Suppressor macrophage (primary cell): ENCODE measurements at places on chromosomes 12 and 14.

GRCh38 chr12:48995086-48995879, 3.9 kb downstream of the DDN start:
- DNase-seq: peak; percentile 79

DNA sequence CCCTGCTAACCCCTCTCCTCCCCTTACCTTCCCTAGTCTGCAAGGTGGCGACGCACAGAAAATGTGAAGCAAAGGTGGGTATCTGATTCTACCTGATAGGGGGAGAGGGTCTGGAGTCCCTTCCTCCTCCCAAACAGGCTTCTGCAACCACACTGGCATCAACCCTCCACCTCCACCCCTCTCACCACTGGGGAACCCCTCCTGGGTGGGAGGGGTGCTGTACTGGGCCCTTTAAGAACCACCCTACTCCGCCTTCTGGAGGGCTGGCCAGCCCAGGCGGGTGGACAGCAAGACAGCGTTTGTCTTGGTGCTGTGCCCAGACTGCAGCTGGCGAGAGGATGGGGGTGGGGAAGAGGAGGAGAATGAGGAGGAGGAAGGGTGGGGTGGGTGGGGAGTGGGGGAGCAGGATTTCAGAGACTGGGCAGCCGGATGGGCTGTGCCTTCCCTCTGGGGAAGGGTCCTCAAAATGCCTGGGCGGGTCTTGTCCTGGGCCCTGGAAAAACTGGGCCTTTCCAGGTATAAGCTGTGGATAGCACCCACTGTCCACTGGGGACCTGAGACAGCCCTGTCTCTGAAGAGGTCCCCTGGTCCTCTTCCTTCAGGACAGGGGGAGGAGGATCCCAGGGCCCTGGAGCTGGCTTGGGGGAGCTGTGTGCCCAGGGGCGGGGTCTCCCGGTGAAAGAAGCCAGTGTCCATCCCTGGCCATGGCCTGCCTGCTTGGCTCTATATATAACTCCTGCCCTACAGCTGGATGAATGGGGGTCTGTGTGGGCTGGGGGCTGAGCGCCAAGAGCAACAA, 2.8 kb downstream of the TNS2 start:
- no peak for DNase-seq

DNA sequence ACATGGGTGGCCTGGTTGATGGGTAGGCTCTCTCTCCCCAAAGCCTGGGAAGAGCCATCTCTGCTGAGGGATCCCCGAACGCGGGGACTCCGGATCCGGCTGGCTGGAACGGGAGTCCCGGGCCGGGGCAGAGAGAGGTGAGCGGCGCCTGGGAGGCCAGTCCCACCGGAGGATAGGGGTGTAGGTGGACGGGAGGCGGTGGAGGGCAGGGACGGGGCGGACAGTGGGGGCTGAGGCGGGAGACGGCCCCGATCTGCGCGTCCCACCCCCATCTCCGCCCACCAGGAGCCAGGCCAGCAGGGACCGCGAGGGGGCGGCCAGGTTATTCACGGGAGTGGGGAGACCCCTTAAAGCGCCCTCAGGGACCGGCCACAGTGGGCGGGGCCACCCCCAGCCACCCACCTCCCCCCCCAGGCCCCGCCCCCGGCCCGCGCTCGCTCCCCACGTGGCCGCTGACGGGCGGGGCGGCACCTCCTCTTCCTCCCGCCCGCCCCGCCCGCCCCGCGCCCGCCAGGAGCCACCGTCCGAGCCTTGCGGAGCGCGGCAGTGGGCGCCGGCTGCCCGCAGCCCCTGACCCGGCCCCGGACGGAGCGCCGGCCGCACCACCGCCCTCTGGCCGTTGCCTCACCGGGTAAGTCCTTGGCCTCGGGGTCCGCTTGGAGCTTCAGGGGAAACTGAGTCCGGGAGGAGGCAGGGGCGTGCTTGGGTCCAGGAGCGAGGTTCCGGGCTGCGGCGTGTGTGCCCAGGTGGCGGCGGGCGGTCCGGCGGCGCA, at the start of gene INF2:
Gene INF2 (plus strand): TSS at position 510 of the 772 bp plus-strand sequence. CDS start 11,748 bp downstream, outside the sequence.
- peak; percentile 85 for DNase-seq

GRCh38 chr12:110739894-110740293, 2.8 kb downstream of the PPP1CC start:
- DNase-seq: no peak

DNA sequence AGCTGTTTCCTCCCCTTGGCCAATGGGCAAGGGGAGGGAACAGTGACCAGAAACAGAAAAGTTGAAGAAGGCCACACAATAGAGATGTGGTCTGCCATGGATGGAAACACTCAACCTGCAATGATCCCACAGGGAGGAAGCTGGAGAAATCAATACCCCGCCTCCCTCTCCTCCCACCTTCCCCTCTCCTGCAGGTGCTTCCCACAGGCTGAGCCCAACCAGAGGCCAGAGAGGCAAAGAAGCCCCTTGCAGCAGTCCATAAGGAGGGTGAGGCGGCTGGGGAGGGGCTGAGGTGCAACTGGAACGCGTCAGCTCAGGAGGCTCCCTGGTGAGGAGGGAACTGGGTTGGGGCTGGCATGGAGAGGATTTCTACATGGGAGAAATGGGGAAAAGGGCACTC, 84.0 kb downstream of the RNF34 start:
- DNase-seq: no peak

GRCh38 chr12:31600252-31600651, 9.3 kb upstream of the DENND5B start:
- no peak for DNase-seq

- DNase-seq: no peak
Observed at GRCh38 chr12:124240493-124240892, 54.4 kb upstream of the RFLNA start.

GRCh38 chr14:53963320-53964227, 6.9 kb upstream of the BMP4 start:
- DNase-seq: no peak

DNA sequence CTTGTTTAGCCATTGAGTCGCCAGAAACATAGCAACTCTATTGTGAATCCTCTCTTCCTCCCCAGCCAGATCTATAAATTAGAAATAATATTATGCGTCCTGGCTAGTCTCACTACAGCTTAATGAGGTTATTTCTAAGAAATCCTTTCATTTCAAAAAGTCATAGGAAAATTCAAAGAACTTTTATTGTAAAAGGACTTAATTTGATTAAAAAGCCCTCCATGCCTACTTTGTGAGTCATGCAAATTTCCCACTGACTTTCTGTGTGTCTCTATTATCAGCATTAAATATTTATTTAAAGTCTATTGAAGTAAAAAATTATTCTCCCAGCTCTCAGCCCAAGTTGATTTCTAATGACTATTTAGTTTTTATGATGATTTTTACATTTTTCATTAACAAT, 160.7 kb downstream of the PHLDA1 start:
- DNase-seq: no peak

DNA sequence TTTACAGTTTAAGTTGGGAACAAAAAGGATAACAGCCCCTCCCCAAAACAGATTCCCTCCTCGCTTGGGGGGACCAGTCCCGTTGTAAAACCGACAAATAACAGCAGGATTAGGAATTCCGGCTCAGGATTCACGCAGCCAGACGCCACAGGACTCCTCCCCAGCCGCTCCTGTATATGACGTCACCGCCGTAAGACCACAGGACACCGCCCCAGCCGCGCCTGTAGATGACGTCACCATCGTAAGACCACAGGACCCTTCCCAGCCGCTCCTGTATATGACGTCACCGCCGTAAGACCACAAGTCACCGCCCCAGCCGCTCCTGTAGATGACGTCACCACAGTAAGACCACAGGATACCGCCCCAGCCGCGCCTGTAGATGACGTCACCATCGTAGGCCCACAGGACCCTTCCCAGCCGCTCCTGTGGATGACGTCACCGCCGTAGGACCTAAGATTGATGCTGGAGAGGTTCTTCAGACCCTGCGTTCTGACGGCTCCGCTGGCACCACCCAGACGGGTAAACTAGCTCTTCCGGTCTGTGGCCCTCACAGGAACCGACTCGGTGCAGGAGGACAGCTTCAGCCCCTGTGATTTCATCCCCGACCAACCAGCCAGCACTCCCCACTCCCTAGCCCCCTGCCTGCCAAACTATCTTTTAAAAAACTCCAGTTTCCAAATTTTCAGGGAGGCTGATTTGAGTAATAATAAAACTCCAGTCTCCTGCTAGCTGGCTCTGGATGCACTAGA, 43.9 kb upstream of the FBRSL1 start:
- DNase-seq: peak; percentile 64

- DNase-seq: no peak
Observed at GRCh38 chr12:42076976-42077375, 67.7 kb downstream of the GXYLT1 start.

DNA sequence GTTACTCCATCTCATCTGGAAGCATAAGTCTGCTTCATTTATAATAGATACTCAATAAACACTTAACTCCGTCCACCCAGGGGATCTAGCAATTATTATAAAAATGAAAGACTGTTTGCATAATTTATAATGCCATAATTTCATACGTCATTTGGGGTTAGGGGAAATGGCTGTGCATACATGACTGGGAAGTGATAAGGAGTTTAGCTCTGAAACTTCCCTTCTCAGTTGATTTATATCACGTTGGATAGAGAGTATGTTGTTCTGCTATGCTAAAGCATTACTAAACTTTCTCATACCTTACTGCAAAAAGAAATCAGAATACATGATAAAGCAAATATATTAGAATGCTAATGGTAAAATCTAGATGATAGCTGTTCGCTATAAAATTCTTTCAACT, 90.4 kb upstream of the DYNC1H1 start:
- peak; percentile 19 for DNase-seq

DNA sequence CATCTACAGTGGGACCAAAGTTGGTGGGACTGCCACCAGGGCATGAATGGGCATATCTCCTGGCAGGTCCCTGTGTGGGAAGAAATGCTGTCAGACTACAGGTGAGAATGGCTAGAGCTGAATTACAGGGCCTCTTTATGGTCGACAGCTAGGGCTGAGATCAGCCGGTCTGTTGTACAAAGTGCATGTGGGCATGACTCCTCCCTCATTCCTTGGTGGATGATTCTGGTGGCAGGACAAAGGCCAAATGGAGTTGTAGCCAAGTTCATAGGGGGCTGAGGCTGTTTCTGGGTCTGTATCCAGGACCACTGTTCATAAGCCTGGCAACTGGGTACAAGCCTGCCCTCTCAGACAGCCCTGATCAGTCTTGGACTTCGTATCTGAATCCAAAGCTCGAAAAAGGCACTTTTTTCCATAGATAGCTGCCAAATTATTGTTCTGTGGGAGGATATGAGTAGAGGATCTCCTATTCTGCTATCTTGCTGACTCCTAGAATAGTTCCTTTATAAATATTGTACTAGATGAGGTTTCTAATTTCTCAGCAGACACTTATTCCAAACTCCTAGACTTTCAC, 460.8 kb downstream of the TMEM117 start:
- no peak for DNase-seq

- DNase-seq: peak; percentile 81
Observed at GRCh38 chr12:47207340-47207717, 127.6 kb upstream of the AMIGO2 start.

- DNase-seq: peak; percentile 30
Observed at GRCh38 chr14:74938531-74939495, 15.8 kb upstream of the RPS6KL1 start.

GRCh38 chr12:41014643-41015020, 173.5 kb upstream of the PDZRN4 start:
- DNase-seq: no peak

DNA sequence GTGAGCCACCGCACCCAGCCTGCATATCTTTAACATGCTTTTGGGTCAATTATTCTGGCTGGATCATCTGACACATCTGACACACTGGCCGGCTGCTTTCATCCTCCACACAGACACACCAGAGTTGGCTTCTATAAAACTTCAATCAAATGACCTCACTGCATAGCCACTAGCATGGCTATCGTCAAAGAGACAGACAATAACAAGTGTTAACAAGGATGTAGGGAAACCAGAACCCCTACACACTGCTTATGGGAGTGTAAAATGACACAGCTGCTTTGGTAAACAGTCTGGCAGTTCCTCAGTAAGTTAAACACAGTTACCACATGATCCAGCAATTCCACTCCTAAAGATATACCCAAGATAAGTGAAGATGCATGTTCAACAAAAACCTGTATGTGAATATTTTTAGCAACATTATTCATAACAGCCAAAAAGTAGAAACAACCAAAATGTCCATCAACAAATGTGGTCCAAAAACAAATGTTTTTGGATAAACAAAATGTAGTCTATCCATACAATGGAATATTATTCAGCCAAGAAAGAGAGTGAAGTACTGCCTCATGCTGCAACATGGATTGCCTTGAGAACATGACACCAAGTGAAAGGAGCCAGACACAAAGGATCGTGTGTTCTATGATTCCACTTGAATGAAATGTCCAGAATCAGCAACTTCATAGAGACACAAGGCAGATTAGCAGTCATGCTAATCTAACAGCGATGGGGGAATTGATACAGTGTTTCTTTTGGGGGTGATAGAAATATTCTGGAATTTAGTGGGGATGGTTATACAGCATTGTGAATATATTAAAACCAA, 10.1 kb downstream of the KDM2B start:
- DNase-seq: peak; percentile 27

GRCh38 chr14:51188566-51189185, 51.4 kb upstream of the TMX1 start:
- no peak for DNase-seq

DNA sequence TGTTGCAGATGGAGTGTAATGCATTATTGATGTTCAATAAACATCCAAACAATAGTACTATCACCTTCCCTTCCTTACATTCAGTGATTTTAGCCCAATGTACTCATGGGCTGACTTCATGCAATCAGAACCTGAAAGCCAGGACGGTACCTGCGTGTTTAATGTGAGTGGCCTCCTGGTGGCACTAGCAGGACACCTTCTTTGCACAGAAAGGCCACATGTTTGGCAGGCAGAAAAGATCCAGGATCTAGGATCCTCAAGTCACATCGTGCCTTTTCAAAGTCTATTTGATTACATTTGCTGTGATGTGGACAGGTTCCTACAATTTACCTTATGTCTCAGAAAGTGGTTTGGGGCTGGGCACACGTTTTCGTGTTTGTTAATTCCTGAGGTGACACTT, 82.9 kb downstream of the NEDD1 start:
- DNase-seq: no peak

GRCh38 chr12:103908877-103909276, 21.3 kb upstream of the HSP90B1 start:
- no peak for DNase-seq

DNA sequence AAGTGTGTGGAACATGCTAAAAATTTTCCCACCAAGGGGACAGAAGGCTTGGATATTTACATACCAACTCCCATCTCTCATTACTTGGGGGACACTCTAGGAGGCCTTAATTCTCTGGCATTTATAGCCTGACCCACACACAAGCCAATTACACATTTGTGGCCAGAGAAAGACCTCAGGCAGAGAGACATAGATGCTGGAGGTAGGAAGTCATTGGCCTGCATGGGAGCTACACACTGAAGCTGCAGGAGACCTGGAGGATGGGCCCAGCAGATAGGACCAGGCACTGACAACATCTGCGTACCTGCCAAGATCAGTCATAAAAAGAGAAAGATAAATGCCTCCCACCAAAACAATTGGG, 61.7 kb downstream of the TBX5 start:
- DNase-seq: no peak

DNA sequence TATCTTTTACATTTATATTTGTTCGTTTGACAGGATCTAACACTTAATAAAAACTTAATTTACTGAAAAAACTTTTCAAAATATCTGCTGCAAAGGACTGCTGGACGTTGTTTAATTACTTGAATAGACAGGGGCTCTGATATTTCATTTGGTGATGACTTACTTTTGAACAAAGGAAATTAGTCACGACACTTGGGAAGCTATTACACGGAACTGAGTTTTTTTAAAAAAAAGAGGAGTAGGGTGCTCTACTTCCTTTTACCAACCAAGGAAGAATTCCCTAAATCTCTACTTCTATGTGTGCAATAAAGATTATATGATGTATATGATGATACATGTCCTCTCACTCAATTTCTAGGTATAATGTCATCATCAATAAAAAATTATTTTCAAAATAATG, 4.7 kb downstream of the FGD6 start:
- DNase-seq: peak; percentile 79

- DNase-seq: no peak
Observed at GRCh38 chr14:37469650-37470049, 125.4 kb downstream of the FOXA1 start.
